ENCODE measurements at places on chromosomes 7 and 10.
A peak's percentile ranks its signal among the peaks of the same experiment; 100 is the strongest.

GRCh38 chr10:70588255-70588654, 14.3 kb downstream of the PRF1 start:
- DNase-seq = no peak

GRCh38 chr7:105924945-105925344, 38.1 kb upstream of the CDHR3 start:
- DNase-seq = peak; percentile 16

- no peak for DNase-seq
Measured at GRCh38 chr10:76582531-76582930, 1055.1 kb downstream of the KCNMA1 start.

- DNase-seq = no peak
Measured at GRCh38 chr10:24762161-24762924, 38.7 kb upstream of the ARHGAP21 start.

- no peak for DNase-seq
Measured at GRCh38 chr10:114545071-114545470, 113.0 kb downstream of the ABLIM1 start.

DNA sequence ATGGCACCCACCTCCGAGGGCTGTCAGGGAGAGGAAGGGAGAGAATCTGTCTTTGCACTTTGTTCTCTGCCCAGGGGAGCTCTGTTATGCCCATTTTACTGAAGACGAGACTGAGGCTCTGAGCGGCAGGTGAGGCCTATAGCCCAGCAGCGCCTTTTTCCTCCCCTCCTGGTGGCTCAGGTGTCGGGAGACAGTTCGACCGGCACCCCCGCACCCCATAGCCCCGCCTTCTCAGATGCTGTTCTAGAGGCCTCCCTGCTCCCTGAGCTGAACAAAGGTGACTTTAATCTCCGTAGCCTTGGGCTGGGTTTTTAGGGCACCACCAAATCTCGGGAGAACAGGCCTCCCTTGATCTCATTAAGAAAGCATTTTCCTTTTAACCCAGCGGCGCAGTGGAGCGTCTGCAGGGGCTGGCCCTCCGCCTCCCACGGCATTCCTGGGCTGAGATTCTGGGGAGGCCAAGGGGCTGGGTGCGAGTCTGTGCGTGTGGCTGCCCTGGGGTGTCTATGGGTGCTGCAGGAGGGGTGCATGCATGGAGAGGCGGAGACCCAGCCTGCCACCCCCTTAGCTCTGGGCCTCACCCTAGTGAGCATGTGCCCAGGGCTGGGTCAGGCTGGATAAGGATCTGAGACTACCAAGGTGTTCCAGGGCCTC, 3.3 kb downstream of the LFNG start:
- DNase-seq = no peak

DNA sequence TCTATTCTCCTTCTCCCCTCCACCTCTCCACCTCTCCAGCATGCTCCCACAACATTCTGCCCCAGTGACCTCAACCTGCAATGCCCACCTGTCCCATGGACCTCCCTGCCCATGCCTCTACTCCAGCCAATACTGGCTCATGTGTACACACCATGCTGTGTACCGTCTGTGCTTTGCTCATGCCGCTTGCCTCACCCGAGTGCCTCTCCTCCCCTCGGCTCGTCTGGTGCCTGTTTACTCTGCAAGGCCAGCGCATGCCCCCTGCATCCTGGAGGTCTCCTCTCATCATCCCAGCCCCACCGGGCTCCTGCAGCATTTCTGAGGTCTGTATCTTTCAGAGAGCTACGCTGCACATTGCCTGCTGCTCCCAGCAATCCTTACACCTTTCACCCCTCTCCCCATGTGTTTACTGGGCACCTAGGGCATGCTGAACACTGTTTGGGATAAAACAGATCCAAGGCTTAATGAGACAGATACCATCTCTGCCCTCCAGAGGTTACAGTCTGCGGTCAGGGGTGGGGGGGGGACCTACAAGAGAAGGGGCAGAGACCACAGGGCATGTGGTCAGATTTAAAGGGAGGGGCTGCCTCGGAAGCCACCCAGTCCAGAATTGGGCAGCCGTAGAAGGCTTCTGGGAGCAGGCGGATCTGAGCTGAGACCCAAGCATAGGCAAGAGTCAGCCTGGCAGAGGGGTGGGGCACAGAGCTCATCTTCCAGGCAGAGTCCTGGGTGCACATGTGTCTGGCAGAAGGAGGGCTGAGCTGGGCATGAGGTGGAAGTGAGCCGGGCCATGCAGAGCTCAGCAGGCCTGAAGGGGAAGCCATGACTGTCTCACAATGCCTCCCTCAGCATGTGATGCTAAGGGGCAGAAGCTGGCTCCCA, 29.6 kb upstream of the PSAP start:
- DNase-seq = no peak

DNA sequence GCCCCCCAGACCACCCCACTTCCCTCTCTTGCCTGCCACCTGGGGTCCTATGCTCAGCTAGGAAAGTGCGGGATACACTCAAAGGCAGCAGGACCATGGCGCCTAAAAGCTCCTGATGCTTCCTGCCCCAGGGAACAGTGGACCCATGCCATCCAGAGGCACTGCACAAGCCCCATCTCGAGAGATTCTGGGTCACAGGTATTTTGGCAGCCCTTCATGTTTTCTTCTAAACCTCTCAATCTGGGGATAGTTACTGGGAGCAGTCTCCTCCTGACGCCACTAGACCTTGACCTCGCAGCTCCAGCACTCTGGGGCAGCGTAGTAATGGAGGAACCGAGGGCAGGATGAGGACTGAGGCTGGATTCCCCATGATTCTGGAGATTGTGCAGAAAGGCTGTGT, 107.1 kb downstream of the GRK5 start:
- no peak for DNase-seq

DNA sequence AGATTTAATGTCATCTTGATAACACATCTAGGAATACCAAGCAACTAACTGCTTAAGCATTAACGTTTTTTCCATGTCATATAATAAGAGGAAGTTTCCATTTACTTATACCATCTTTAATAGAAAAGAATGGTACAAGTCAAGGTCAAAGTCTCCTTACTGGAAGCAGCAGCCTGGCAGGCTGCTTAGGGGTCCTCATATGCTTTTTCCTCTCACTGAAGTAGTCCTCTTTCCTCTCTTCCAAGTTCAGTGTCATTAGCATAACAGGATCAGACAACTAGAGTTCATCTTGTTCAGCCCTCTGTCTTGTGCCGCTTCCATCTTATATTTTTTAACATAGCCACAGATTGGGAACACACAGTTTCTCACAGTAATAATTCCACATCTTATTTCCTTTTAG, 405.7 kb downstream of the GFRA1 start:
- DNase-seq = no peak

DNA sequence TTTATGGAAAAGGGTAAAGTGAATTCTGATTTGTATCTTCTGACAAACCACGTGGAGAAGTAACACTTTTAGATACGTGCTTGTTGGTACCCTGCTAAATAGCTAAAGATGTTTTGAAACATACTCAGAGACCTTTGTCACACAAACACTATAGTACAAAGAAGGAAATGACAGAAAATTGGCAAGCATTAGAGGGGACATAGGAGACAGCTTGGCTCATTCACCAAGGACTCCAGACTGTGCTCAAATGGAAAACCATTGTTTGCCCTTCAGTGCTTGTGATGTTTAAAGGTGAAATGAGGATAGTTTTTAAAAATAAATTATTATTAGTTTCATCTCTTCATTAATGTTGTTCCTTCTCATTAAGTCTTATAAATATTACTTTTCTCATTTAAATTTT, 34.0 kb upstream of the CD36 start:
- no peak for DNase-seq

DNA sequence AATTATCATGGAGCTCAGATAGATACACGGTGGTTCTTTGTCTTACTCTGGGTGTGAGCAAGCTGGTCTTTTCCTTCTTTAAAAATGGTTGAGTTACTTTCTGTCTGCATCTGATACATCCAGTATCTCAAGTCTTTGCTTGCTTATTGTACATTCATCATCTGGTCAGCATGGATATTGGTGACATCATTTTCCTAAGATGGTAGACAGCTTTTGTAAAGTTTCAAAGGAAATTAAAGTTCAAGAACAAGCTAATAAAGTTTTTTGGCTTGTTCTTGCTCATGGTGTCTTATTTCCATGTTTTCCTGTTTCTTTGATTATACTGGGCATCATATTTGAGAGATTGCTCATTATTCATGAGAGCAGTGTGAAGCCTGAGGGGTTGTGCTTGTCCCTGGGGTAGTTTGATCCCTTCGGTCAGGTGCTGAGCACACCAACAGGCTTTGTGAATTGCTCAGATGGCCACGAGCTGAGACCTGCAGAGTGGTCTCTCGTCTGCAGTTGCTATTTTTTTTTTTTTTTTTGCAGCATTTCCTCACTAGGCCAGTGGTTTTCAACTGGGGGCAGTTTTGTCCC, 38.5 kb downstream of the MGMT start:
- DNase-seq = no peak

- no peak for DNase-seq
Measured at GRCh38 chr10:86283466-86284287, 82.9 kb downstream of the GRID1 start.

DNA sequence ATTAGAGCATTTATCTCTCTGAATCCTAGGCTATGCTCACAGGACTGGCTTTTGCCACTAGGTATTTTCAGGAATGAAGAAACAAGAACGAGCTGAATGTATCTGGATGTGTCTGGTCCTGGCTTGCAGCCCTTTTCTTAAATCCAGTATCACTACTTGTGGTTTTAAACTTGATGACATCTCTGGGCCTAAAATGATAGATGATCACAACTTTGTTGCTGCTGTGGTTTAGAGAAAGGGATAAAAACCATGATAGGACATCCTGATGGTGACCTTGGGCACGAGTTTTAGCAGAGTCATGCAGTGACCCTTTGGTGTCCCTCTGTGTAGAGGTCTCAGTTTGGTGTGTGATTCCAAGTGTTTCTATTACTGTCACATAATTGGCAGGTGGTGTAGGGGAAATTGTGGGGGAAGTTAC, 31.7 kb upstream of the SEMA3C start:
- DNase-seq = no peak

DNA sequence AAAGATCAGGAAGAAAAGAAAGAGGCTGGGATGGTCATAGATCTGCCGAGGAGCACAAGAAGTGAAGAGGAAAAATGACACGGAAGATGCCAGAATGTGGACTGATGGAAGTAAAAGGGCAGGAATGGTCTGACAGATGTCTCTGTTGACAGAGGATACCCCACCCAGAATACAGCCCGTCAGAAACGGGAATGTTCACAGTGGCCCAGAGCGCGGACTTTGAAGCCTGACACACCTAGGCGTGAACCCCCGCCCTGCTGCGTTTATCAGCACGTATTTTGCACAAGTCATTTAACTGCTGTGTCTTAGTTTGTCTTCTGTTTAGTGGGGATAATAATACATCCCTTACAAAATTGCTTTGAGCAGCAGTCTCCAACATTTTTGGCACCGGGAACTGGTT, 27.1 kb downstream of the AKR1B1 start:
- DNase-seq = no peak

GRCh38 chr7:1747004-1747801, 77.1 kb downstream of the ELFN1 start:
- DNase-seq = no peak

- DNase-seq = no peak
Measured at GRCh38 chr7:95330204-95330960, 6.0 kb upstream of the PON1 start.

- DNase-seq = no peak
Measured at GRCh38 chr7:149432121-149432691, 28.7 kb downstream of the ZNF777 start.

DNA sequence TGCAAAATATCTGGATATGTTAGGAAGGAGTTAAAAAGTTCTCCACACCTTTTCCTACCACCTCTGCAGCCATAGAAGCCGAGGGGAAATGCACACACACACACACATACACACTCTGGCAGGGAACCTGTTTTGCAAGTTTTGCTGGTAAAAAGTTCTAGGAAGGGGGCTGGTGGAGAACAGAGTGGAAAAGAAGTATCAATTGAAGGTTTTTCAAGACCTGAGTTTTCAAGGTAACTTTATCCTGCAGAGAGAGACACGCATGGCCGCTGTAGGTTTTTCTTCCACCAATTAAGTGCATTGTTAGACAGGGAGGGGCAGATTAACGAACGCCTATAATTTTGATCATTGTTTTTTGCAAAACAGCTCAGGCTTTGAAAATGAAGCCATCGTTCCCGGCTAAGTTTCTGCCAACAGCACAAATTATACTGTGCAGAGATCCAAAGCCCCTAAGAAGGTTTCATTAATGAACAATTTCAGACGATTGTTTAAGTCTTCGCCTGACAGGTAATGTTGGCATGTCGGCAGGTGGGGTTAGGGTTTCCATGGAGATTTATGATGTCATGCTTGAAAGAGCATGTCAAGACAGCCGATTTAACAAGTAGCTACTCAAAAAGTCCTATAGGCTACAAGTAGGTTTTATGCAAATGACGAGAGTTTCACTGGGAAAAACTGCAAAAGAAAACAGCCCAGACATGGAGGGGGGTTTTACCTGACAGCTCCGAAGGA, 29.7 kb downstream of the KIAA1217 start:
- no peak for DNase-seq

DNA sequence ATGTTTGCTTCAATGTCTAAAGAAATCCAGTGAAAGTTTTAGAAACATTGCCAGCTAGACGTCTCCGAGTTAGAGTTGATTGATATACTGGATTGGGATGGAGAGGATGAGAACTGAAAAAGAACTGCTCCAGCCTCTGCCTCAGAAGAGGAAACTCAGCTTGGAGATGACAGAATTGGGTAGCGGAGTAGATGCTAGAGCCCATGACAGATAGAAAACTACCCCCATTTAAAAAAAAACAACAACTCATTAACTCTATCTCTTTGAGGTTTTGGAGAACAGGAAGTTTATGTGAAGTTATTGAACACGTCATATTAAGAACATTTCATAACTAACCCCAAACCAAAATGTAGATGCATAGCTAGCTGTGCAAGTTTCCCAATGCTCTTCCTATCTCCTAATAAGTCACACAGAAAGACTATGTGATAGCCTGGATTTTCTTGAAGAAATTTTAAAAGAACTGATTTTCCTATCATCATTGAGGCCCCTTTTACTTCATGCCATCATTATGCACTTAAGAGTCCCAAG, 28.3 kb upstream of the AFAP1L2 start:
- DNase-seq = no peak

- no peak for DNase-seq
Measured at GRCh38 chr7:35975851-35976454, 175.1 kb downstream of the SEPTIN7 start.

- no peak for DNase-seq
Measured at GRCh38 chr7:54188843-54189242, 353.3 kb upstream of the VSTM2A start.

GRCh38 chr10:1142596-1142995, 86.4 kb downstream of the WDR37 start:
- DNase-seq = no peak

- no peak for DNase-seq
Measured at GRCh38 chr10:129659508-129660268, 192.6 kb downstream of the MGMT start.
